ENCODE measurements at places on chromosomes 16 and 17. TPM values are rescaled to one million over a fixed set of nuclear protein-coding genes. Genes with fewer than 3 reads are reported as not detected.

Gene TVP23A
- total RNA-seq, result not detected

GRCh38 chr16:1048442-1049112, 24.0 kb upstream of the SSTR5 start:
- no peaks in the 10 kb centered on the region for H3K36me3 ChIP-seq
- peak; percentile 36 for DNase-seq
- H3K4me1 ChIP-seq, result peaks cover 3% of the 10 kb centered on the region
- H3K27me3 ChIP-seq, result no peaks in the 10 kb centered on the region

GRCh38 chr17:64309710-64310109, 46.6 kb upstream of the TEX2 start:
- no peak overlapping the region for H3K4me3 ChIP-seq
- no peak overlapping the region for H3K27ac ChIP-seq
- H3K36me3 ChIP-seq, result no peaks in the 10 kb centered on the region
- H3K27me3 ChIP-seq, result no peaks in the 10 kb centered on the region
- H3K4me1 ChIP-seq, result no peaks in the 10 kb centered on the region
- no peak for DNase-seq

Gene RHBDL1
- 6.9 TPM for total RNA-seq

DNA sequence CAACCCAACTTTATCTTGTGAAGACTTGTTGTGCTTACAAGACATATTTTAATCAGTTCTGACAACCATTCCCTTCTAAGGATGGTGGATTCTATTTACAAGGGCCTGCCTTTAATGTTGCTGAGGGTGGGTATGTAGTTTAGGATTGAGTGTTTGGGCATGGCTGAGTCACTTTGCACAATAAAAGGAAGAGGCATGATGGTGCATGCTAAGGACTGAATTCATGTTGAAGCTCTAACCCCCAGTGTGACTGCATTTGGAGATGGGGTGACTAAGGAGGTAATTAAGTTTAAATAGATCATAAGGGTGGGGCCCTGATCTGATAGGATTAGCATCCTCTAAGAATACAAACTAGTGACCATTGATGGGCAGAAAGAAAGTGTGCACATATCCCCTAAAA, 196.1 kb upstream of the HS3ST3A1 start:
- no peaks in the 10 kb centered on the region for H3K27me3 ChIP-seq
- H3K4me1 ChIP-seq, result no peaks in the 10 kb centered on the region
- H3K27ac ChIP-seq, result no peak overlapping the region
- no peaks in the 10 kb centered on the region for H3K36me3 ChIP-seq
- no peak for DNase-seq

Gene ATXN1L
- 61.0 TPM for total RNA-seq

DNA sequence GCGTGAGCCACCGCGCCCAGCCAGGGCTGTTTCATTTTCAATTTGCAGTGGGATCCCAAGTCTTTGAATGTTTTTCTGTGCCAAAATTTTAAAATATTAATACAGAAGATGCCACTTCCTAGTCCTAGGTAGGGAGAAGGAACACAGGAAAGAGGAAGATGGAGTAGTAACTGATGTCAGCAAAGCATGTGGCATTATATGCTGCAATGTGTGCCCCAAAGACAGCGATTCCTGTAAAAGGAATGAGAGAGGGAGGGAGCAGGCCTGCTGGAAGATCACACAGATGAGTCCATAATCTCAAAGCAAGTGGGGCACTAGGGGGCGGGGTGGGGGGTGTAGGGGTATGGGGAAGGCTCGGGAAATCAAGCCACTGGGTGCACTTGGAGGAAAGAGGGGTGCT, 23.4 kb upstream of the SSTR2 start:
- H3K27me3 ChIP-seq, result no peaks in the 10 kb centered on the region
- H3K4me3 ChIP-seq, result no peak overlapping the region
- DNase-seq, result no peak
- H3K36me3 ChIP-seq, result no peaks in the 10 kb centered on the region
- H3K27ac ChIP-seq, result no peak overlapping the region
- peaks cover 11% of the 10 kb centered on the region for H3K4me1 ChIP-seq

GRCh38 chr16:2237102-2237482, 848 bp downstream of the DNASE1L2 start:
- DNase-seq, result no peak
- H3K4me3 ChIP-seq, result no peak overlapping the region
- H3K27ac ChIP-seq, result no peak overlapping the region
- H3K36me3 ChIP-seq, result peaks cover 29% of the 10 kb centered on the region
- peaks cover 11% of the 10 kb centered on the region for H3K4me1 ChIP-seq

Gene LRRC37A
- total RNA-seq, result 2.9 TPM

Gene ALDH3A1
- total RNA-seq, result not detected

GRCh38 chr16:21169249-21169981, 10.9 kb downstream of the LDAF1 start:
- H3K4me1 ChIP-seq, result no peaks in the 10 kb centered on the region
- H3K27ac ChIP-seq, result no peak overlapping the region
- H3K27me3 ChIP-seq, result no peaks in the 10 kb centered on the region
- H3K36me3 ChIP-seq, result peaks cover 28% of the 10 kb centered on the region

GRCh38 chr17:47836601-47837000, 4.5 kb downstream of the SCRN2 start:
- no peak overlapping the region for H3K27ac ChIP-seq
- peaks cover 52% of the 10 kb centered on the region for H3K4me1 ChIP-seq
- H3K27me3 ChIP-seq, result no peaks in the 10 kb centered on the region
- peaks cover 19% of the 10 kb centered on the region for H3K36me3 ChIP-seq
- no peak for DNase-seq

Gene BMERB1
- 0.85 TPM for total RNA-seq

DNA sequence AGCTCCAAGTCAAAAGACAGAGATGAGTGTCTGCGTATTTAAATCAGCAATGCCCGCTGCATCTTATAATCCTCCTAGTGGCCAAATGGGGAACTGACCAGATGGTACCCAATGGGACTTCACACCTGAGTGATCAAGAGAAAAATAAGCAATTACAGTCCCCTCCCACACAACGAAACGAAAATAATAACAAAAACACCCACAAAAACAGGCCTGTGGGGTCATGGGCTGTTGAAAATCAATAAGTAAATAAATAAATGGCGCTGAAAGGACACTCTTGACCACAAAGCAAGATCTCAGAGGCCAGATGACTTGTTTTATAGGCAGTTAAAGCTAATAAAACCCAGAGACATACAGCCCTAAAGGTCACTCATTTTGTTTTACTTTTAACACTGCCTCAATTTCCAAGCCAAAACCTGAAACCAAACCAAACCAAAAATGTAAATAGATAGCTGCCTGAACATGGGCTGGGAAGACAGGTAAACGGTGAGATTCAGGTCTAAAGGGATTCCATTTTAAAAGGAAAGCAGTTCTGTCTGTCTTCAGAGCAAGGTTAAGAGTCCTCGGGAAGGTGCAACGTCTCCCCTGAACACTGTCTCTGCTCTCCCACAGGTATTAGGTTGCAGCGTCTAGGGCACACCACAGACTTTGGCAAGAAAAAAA, 1.3 kb downstream of the ZNF821 start:
- DNase-seq, result peak; percentile 54
- peaks cover 4% of the 10 kb centered on the region for H3K36me3 ChIP-seq
- peaks cover 43% of the 10 kb centered on the region for H3K4me1 ChIP-seq
- H3K27me3 ChIP-seq, result no peaks in the 10 kb centered on the region
- H3K27ac ChIP-seq, result peak overlapping the region; percentile 55
- peak overlapping the region; percentile 66 for H3K4me3 ChIP-seq

Gene WNK4
- 0.74 TPM for total RNA-seq

Gene MYH3
- total RNA-seq, result 5.6 TPM

Gene TBC1D3I
- 0.25 TPM for total RNA-seq

DNA sequence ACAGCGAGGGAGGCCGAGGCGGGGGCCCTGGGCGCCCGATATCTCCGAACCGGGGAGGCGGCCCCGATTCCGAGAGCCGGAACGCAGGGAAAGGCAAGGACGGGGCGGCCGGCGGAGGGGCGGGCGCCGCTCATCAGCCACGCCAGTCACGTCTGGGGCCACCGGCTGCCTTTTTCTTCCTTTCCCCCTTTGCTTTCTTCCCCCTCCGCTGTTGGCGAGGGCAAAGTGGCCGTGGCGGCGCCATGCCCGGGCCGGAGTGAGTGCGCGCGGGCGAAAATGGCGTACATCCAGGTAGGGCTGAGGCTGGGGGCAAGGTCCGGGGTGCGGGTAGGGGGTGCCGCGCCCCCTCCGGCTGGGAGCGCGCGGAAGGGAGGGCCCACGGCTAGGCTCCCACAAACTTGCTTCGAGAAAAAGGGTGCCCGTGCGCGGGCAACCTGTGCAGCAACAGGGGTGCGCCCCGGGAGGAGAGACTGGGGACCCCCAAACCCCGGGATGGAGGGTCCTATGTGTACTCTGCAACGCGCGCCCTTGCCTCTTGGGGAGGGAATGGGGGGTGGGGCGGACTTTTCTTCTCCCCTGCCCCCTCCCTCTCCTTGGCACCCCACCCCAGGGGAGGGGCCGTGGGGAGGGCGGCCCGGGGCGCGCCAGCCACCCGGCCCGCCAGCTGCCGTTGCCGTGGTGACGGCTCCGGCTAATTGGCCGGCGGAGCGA, 486 bp downstream of the SYT17 start:
- H3K4me3 ChIP-seq, result no peak overlapping the region
- no peaks in the 10 kb centered on the region for H3K36me3 ChIP-seq

Gene ATAD5
- total RNA-seq, result 3.6 TPM

GRCh38 chr17:48357779-48358602, 72.0 kb downstream of the SKAP1 start:
- H3K36me3 ChIP-seq, result peaks cover under 1% of the 10 kb centered on the region
- no peak overlapping the region for H3K27ac ChIP-seq
- DNase-seq, result no peak
- no peaks in the 10 kb centered on the region for H3K4me1 ChIP-seq
- no peaks in the 10 kb centered on the region for H3K27me3 ChIP-seq
- no peak overlapping the region for H3K4me3 ChIP-seq

Gene PNMT
- total RNA-seq, result not detected

Gene SLC6A4
- not detected for total RNA-seq

DNA sequence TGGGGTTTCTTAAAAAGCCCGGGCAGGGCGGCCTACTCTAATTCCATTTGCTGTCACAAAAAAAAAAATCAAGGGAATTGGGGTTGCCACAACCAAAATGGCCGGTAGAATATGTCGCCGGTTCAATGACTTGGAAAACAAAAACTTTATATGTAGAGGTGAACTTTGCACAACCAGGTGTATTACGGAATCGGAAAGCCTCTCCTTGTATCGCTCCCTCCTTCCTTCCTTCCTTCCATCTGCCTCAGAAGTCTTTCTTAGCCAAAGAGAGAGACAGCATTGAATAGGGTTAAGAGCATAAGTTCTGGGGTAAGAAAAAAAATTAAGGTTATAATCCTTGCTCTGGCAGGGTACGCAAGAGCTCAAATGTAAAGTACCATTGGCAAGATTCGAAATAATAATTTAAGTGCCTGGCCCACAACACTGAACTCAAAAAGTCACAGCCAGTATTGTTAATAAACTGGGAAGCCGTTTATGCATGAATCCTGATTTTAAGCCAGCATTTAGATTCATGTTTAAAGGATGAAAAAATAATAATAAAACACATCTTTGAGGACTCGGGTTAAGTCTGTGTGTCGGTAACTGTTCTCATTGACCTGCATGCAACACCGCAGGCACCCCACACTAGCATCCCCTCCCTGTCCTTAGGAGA, 522 bp upstream of the GLG1 start:
- peak overlapping the region; percentile 92 for H3K4me3 ChIP-seq
- peaks cover 59% of the 10 kb centered on the region for H3K4me1 ChIP-seq
- peak overlapping the region; percentile 91 for H3K27ac ChIP-seq
- DNase-seq, result no peak
- no peaks in the 10 kb centered on the region for H3K27me3 ChIP-seq
- no peaks in the 10 kb centered on the region for H3K36me3 ChIP-seq

Gene TMIGD1
- not detected for total RNA-seq
